Vagina (tissue), 2 donors: ENCODE measurements at places on chromosomes 12 and 14.

DNA sequence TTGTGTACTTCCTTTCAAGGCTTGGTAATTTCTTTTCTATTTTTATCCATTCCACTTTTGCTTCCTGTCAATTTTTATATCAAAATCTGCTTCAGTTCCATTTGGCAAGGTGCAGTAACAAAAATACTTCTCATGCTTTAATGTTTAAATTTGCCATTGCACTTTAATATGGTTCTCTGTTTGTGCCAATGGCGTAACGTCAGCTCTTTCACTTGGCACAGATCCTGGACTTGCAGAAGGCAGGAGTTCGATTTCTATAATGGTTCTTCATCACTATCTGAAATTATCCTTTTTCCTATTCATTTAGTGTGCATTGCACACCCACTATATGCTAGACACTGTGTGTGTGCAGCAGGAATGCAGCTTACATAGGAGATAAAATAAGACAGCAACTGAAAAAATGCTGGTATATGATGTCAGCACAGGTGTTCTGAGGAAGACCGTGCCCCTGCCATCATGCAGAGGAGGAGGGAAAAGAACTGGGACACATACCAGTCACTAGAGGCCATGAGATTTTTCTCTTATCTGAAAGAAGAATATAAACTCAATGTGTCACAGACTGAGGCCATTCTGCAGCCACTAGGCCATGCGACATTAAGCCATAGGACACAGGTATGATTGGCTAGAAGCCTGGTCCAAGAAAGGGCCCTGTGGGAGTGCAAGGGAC is 298.2 kb downstream of the RPAP3 start:
- DNase-seq, result no peak

- DNase-seq, result peak; percentile 79
These were observed 24.9 kb upstream of the CHGA start for GRCh38 chr14:92897922-92898565.

DNA sequence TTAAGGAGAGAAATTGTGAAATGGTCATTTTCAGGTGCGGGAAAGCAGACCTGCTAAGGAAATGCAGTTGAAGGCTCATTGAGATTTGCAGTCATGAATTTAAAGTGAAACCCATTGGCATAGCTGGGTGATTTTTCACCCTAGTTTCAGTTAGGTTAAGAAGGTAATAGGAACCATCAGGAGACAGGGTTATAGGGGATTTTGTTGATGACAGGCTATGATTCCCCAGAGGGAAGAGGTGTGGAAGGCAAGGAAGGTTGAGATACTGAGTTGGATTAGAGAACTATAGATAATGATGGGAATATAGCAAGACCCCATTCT is 22.7 kb upstream of the BMAL2 start:
- no peak for DNase-seq

DNA sequence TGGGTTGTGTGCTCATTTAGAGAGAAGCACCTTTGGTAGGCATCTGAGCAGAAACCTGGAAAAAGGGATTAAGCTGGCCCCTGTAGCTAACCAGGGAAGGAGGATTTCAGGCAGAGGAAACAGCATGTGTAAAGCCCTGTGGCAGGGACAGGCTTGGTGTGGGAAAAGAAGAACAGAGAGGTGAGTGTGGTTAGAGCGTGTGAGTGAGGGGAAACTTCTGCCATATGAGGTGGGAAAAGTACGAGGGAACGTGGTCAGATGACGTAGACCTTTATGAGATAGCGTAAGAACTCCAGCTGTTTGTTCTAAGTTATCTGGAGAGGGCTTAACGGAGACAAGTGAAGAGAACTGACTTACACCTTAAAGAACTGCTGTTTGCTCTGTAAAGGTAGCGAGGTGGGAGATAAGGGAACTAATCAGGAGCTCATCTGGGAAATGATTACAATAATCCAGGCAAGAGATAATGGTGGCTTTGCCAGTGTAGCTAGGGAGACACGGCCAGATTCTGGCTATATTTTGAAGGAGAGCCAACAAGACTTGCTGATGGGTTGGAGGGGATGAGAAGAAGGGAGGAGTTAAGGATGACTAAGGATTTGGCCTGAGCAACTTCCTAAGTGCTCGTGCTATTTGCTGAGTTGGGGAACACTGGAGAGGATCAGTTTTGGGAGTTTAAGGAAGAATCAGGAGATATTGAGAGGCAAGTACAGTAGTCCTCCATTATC is 234.0 kb downstream of the ETNK1 start:
- DNase-seq, result no peak

- DNase-seq, result peak; percentile 22
These were observed 231.4 kb downstream of the PCNX1 start for GRCh38 chr14:71138448-71139293.

DNA sequence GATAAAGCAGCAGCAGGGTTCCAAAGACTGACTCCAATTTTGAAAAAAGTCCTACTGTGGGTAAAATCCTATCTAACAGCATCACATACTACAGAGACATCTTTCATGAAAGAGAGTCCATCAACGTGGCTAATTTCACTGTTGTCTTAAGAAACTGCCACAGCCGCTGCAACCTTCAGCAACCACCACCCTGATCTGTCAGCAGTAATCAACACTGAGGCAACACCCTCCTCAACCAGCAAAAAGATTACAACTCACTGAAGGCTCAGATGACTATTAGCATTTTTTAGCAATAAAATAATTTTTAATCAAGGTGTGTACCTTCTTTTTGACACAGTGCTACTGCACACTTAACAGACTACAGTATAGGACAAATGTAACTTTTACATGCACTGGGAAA is 6.6 kb downstream of the CAPRIN2 start:
- DNase-seq, result no peak

GRCh38 chr12:57564178-57564740 is 14.4 kb downstream of the KIF5A start:
- no peak for DNase-seq

GRCh38 chr14:66041582-66041981 is 444.6 kb upstream of the CCDC196 start:
- DNase-seq, result no peak

DNA sequence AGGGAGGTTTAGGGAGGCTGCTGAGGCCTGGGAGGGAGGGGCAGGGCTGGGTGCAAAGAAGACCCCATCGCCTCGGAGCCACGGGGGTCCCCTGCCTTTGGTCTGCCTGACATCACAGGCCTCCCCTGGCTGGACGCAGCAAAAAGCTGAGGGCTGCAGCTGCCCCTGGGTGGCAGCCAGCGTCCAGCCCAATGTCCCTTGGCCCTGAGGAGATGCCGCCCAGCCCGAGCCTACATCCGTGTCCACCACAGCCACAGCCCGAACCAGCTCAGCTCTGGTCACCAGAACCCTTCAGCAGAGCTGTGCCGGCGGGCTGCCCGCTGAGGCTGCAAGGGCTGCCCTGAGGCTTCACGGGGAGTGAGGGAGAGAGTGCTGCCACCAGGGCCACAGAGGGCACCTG is 1.9 kb downstream of the NUDT14 start:
- DNase-seq, result no peak

- no peak for DNase-seq
These were observed 280.0 kb downstream of the RAD51B start for GRCh38 chr14:68099495-68100045.

DNA sequence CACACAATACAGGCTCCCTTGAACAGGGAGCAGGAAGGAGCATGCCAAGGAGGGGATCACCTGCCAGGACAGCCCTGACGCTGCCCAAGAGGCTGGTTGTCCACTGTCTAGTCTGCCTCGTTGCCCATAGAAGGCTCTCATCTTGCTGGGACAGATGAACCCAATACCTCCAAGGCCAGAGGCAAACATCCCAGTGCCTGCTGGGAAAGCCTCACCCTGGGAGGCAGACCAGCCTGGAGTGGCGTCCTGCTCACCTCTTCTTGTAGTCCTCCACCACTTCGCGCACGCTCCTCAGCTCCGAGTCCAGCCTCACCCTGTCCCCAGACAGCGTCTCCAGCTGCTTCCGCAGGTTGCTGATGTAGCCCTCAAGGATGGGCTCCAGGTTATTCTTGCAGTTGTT is 2.4 kb downstream of the KRT73 start:
- DNase-seq, result peak; percentile 77

DNA sequence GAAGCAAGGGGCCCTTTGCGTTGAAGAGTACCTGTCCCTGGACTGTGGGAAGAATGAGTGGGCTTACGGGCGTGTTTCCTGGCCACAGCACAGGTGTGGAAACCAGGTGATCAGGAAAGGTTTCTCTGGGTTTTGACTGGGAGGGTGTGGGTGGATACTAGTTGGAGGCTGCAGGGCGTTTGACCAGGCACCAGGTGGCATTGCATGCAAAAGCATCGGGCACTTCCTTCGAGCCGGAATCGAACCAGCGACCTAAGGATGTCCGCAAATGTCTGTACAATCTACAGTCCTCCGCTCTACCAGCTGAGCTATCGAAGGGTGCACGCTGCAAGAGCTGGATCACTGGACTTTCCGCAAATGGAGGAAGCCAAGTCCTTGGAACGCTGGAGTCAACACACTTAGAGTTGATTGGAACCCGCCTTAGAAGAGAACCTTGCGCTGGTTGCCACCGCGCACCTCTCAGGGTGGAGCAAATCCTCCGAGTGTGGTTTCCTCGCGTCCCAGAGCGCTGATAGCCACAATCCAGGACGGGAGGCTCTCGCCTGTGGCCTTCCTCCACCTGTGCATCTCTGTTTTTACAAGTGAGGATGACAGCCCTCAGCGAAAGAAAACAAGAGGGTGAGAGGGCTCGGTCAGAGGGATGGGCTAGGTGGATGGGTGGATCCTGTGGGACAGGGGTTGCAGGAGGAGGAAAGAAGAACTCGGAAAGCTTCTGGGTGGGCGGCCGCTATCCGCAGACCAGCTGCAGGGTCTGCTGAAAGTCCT is 21.2 kb upstream of the RNASE4 start:
- DNase-seq, result no peak

DNA sequence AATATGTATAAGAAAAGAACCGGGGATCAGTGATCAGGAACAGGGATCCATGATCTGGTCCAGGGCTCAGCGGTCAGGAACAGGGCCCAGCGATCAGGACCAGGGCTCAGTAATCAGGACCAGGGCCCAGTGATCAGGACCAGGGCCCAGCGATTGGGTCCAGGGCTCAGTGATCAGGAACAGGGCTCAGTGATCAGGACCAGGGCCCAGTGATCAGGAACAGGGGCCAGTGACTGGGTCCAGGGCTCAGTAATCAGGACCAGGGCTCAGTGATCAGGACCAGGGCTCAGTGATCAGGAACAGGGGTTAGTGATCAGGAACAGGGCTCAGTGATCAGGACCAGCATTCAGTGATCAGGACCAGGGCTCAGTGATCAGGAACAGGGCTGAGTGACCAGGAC is 56.3 kb downstream of the TMEM121 start:
- DNase-seq, result peak; percentile 100

- DNase-seq, result no peak
These were observed 93.0 kb upstream of the CCDC91 start for GRCh38 chr12:28097221-28097620.

DNA sequence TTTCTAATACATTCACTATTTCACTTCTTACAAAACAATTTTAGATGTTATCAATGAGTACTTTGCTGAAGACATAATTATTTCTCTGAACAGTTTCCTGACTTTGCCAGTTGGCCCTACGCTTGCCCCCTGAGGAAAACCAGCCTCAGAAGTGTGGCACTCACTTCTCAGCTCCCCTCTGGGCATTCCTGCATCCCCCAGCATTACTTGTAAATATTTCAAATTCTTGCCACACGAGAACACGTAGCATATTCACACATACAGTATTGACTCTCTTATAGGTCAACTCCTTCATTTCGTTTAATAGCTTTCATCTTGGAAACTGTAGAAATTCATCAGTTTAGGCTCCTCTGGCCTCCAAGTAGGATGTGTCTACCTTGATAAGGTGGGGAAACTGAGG is 65.2 kb downstream of the OTX2 start:
- no peak for DNase-seq

DNA sequence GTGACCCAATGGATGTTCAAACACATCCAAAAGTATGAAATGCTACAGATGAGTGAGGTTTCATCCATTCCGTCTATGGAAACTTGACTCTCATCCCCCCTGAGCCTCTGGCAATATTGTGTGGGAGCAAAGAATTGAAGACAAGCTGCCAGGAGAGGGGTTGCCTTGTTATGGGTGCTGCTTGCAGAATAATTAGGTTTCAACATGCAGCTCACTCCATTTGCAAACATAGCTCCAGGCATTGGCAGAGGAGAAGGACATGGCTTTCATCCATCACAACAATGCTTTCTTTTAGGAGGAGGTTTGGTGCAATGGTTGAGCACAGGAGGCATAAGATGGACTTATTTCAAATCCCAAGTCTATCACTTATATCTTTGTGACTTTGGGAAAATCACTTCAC is 220.7 kb upstream of the SRRM4 start:
- DNase-seq, result no peak

DNA sequence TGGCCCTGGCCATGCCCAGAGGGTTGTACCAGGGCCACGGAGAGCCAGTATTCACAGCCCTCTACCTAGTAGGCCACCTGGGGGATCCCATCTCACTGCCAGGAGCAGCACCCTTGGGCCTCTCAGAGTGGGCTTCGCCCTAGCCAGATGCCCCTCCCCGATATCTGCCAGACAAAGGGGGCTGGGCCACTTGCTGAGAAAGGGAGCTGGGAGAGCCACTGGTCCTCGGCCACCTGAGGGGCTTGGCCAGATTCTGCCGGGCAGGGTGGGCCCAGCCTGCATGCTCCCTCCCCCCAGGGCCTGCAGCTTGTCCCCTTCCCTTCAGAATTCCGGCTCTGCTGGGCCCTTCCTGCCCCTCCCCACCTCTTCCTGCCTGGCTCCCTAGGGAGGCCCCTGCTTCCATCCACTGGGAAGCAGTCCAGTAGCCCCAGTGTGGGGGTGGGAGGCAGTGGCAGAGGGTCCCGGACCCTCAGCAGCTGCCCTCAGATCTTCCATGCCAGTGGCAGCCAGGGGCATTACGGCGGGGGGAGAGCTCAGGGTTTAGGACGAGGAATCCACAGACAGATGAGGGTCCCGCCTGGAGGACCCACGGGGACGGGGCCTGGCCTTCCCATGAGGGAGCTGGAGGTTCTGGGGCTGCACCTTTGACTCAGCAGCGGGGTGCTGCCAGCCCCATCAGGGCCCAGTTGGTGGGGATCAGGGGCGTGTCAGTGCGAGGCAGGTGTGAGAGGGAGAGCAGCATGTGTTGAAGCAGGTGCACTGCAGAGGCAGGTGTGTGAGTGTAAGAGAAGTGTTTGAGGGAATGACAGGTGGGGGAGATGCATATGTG is 2.4 kb downstream of the CRIP2 start:
- no peak for DNase-seq
